NCI-H1048 (cell line): ENCODE measurements at places on chromosomes 4 and X.

DNA sequence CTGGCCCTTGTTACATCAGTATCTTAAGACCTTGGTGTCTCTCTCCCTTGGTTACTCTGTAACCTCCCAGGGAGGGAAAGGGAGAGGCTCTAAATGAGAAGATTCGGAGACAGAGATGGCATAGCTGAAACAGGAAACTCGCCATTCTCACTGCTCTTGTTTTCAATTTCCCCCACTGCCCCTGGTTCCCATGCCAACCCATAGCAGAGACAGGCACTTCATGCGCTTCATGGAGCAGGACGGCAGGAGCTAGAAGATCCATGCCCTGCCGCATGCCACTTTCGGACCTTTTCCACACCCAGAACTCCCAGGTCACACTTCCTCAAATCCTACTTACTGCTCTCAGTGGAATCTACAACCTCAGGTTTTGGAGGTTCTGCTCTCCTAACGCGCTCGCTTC is 3.1 kb downstream of the ZMYM3 start:
- no peak for DNase-seq

GRCh38 chr4:99404595-99405287 is 30.4 kb downstream of the ADH7 start:
- no peak for DNase-seq

DNA sequence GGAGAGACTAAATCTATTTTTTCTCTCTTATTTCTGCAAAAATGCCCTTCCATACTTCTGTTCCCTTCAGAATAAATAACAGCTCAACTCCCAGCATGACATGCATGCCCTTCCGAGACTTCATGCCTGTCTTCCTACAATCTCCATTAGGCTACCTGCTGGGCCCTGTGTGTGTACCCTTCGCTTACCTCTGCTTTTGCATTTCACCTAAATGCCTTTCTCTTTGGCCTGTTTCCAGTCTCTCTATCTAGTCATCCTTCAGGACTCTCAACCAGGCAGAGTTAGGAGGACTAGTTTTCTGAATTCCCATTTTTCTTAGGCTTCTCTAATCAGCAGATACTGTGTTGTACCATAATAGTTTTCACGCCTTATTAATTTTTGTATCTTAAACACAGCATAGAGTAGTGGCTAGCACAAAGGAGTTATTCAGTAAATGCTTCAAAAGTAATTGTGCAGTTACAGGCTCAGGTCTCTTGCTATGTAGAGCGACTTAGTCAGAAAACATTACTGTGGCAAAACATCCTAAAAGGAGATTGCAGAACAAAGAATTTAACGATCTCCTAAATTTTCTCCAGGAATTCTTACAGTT is 20.5 kb downstream of the SEPTIN11 start:
- no peak for DNase-seq

DNA sequence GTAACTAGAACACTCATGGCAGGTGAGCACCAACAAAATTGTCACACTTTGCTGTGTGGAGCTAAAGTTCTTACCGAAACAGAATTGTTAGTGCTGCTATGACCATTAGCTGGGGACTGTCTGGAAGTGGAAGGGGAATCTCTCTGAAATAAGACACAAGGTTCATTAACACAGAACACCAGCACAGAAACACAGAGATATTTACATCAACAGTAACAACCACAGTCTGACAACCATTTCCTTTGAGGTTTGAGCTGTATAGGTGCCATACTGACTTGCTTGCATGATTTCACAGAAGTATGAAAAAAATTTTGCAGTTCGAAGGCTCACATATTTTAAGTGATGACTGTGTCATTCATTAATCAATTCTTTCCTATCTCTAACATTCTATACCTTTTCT is 109.8 kb downstream of the NYX start:
- DNase-seq = no peak

GRCh38 chr4:22389240-22389870 is 126.5 kb downstream of the ADGRA3 start:
- DNase-seq = no peak

- DNase-seq = no peak
These were observed 262.6 kb upstream of the RPS6KA3 start for GRCh38 chrX:20529301-20529700.

DNA sequence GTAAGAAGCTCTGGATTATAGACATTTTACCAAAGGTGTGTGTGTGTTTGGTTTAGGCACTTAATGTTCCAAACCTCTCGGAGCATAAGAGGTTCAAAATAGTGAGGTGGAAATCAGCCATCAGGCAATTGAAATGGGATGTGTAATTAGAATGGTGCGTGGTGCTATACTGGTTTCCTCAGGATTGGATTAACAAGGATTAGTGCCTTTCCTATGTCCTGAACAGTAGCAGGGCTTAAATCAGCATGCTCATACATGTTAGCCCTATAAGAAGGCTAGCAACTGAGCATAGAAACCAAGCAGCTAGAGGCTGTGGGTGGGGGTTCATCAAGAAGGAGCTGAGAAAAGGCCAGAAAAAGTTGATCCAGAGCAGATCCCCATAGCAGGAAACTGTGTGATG is 256.8 kb upstream of the CXXC4 start:
- DNase-seq = no peak

DNA sequence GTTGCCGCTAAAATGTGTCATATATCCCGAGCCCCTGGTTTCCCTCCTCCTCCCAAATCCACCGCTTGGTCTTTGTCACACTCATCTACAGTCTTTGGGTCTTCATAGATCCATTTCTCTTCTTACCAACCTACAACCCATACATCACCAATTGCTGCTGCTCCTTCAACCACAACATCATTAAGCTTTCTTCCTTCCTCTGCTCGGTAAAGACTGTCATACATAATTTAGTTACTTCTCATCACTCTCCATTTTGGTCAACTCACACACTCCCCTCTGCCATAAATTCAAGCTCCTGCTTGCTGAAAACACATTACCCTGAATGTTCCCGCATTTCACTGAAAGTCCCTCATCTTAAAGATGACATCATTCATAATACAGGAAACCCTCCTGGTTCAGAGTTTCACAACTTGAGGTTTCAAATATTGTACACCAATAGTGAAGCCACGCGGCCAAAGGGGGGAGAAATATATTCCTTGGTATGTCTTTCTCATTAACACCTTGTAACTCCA is 1.7 kb upstream of the DCTD start:
- no peak for DNase-seq

GRCh38 chrX:151812661-151813060 is 78.1 kb downstream of the CNGA2 start:
- no peak for DNase-seq

DNA sequence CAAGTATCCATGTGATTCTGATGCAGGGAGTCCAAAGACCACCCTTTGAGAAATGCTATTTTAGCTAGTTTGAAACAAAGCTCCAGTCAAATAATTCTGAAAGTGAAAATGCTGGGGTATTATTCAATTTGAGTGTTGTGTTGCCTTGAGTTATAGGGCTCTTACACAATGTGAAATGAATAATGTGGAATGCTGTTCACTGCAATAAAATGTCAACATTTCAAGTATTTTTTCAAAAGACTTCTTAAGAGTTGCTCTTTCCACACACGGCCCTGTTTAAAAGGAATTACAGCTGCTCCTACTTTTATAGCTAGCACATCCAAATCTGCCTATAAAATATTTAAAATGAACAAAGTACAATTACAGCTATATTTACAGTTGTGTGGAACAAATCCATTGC is 27.5 kb upstream of the PLS3 start:
- no peak for DNase-seq

DNA sequence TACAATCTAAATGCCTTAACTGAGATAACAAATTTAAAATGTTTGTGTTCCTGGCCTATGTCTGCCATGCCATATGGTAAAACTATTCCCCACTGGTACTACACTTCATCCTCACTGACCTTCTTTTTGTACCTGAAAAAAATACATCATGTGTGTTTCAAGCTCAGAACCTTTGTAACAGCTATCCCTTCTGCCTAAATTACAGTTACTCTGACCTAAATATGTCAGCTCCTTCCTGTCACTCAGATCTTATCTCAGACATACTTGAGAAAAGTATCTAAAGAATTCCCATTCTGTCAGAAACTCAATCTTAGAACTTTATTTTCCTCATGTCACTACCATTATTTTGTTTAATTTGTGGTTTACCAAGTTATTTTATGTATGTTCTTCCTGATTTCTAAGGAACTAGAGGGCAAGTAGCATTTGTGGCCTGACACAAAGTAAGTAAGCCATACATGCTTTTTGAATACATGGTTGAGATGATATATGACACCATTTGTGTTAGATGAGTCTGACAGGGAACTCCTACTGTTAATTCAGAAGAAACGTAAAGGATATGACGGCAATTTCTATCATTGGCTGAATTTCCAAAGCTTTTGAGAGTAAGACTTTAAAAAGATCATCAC is 456.5 kb upstream of the NDST3 start:
- DNase-seq = no peak

GRCh38 chrX:64191281-64192010 is 14.1 kb downstream of the AMER1 start:
- DNase-seq = no peak

GRCh38 chr4:144634978-144635747 is 10.8 kb upstream of the HHIP start:
- DNase-seq = no peak

- no peak for DNase-seq
These were observed 5.1 kb downstream of the TIMP1 start for GRCh38 chrX:47587091-47587891.

- DNase-seq = no peak
These were observed 7.8 kb upstream of the WDR1 start for GRCh38 chr4:10124167-10124930.

GRCh38 chr4:134145369-134145768 is 56.2 kb downstream of the PABPC4L start:
- DNase-seq = no peak

- DNase-seq = no peak
These were observed 13.1 kb downstream of the RBM10 start for GRCh38 chrX:47158131-47158530.

DNA sequence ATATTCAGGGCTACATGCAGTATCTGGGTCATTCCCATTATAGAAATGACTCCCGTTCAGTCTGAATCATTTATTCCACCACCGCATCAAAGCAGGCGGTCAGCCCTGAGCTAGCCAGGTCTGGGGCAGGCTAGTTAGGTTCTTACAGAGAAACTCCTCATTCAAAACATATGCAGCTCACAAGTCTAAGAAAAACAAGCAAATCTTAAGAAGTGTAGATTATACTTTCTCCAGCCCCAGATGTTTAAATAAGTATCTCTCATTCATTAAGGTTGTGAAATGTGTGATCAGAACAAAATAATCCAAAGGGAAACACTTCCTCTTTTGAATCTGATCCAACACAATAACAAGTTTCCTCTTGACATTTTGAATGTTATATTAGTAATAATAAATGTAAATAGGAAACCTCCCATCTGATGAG is 441.9 kb downstream of the INPP4B start:
- DNase-seq = no peak

DNA sequence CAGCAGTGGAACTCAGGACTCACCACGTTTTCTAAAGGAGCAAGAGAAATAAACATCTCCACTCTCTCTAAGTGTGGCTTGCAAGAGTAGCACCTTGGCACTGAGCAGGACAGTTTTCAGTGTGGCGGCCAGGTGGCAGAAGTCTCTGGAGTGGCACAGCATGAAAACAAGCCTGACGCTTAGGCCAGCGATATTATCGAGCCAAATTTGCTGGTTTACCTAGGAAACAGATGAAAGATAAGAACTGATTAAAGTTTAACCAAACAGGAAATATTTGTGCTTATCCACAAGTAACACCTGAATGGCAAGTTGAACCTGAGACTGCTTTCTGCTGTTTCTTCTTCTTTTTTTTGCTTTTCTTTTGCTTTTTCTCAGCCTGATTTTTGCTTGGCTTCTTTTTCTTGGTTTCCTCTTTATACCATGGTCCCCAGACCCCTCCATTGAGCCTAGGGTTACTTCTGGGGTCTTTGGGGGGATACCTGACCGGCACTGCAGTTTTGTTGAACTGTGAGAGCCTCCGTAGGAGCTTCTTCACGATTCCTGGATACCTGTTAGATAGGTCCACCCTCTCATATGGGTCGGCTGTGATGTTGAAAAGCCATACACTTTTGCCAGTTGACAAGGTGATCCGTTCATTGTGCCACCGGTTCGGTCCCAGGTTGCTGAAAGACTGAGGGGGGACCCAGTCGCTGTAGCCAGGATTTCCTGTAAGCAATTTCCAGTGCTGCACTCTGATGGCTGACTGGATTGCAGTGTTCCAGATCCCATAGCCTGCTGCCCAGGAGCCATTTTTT is 77.3 kb downstream of the ARSJ start:
- no peak for DNase-seq

DNA sequence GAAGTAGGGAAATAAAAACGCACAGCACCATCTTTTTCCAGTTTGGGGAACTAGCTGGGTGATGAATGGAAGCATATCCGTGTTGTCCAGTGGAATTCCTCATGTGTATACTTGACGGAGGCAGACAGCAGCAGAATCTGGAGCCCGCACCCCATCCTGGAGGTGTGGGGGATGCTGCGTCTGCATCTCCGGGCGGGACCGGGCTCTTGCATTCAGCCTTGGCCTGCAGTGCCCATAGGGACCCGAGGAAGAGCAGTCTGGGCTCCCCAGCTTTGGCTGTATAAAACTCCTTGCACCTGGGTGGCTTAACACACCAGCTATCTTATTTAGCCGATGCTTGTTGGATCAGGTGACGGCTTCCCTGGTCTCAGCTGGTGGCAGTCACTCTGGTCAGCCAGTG is 39.7 kb upstream of the LRPAP1 start:
- DNase-seq = no peak

DNA sequence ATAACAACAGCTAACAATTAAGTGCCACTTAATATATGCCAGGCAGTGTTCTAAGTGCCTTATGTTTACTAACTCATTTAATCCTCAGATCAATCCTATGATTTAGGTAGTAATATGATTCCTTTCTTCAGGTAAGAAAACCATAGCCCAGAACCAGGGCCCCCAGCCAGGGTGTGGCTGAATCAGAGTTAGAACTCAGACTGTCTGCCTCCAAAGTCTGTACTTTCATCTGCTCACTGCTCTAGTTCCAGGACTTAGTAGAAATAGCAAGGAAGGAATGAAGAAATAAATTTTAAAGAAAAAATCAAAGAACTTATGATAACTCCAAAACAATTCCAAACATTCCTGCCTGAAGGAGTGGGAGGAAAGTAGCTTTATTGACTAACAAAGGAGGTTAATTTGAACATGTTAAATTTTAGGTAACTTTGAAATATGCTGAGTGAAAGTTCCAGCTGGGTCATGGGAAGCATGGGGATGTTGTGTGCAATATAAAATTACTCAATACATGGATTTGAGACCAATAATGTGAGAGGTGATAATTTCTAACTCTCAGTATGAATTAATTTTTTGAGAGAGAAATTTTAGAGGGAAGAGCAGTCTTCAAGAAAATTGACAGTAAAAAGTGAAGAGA is 8.8 kb upstream of the ADH1C start:
- no peak for DNase-seq

- DNase-seq = no peak
These were observed 1.7 kb downstream of the SRD5A3 start for GRCh38 chr4:55347610-55348228.

DNA sequence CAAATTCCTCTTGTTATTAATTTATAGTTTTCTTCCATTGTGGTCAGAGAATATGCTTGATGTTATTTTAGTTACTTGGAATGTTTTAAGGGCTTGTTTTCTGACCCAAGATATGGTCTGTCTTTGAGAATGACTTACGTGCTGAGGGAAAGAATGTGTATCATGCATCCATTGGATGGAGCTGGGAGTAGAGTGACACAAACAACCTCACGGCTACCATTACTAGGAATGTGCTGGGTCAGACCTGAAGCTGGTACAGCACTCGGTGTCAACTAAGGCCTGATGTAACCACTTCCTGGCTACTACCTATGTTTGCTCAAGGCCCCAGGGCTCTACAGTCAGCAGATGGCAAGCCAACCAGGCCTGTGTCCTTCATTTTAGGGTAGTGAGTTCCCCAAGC is 257.8 kb downstream of the FAT4 start:
- no peak for DNase-seq
